Neural progenitor cell (in vitro differentiated cells): ENCODE measurements at places on chromosomes 6 and 20. TPM values are rescaled to one million over a fixed set of nuclear protein-coding genes. Genes with fewer than 3 reads are reported as not detected.

DNA sequence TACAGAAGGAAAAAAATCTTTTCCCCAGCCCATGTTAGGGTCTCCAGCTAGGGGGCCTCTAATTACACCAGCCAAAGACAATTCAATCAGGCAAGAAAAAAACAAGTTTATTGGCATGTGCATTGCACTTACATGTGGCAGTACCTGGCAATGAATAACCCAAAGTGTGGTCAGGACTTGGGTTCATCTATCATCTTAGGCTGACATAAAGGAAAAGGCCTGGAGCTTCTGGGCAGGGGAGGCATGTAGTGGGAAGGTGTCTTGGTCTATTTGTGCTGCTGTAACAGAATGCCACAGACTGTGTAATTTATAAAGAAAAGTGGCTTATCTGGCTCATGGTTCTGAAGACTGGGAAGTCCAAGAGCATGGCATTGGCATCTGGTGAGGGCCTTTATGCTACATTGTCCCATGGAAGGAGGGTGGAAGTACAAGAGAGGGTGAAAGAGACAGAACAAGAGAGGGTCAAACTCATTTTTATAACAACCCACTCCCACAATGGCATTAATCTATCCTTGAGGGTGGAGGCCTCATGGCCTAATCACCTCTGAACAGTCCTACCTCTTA is 4.4 kb upstream of the PYGB start:
- H3K4me3 ChIP-seq = no peak overlapping the region
- no peaks in the 10 kb centered on the region for H3K36me3 ChIP-seq
- no peak for DNase-seq
- H3K27ac ChIP-seq = no peak overlapping the region

DNA sequence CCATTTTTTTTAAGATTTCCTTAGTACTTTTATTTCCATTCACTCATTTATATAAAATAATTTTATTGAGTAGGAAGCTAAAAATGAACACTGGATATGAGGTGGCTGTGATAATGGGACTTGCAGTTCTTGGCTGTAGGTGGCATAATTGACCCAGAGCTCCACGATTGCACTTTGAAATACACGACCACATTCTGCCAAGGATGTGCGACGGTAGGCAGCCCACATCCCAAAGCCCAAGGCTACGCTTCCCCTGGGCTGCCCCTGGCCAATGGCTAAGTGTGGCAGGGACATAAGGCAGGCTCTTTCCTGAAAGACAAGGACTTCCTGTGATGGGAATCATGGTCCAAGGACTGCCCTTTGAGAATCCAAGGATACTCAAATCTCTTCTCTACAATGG is 43.7 kb upstream of the ADTRP start:
- no peak overlapping the region for H3K27ac ChIP-seq
- no peaks in the 10 kb centered on the region for H3K27me3 ChIP-seq
- H3K4me3 ChIP-seq = no peak overlapping the region
- H3K36me3 ChIP-seq = no peaks in the 10 kb centered on the region

DNA sequence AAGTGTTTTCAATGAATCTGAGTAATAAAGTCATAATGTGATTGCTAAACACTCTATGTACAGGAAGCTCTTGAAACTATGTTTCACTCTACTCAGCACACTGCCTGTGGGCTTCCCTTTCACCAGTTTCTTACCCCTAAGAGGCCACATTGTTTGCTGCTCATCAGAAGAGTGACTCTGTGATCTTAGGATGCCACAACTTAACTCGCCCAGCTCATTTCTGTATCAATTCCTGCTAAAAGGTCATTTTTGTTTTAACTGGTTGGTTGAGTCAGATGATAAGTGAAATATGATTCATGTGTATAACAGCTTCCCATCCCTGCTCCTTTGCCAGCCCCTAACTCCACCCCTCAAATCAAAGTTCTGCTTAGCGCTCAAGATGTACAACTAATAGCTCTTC is 9.8 kb upstream of the NDUFAF4 start:
- DNase-seq = no peak
- H3K27me3 ChIP-seq = no peaks in the 10 kb centered on the region
- no peak overlapping the region for H3K27ac ChIP-seq
- no peaks in the 10 kb centered on the region for H3K36me3 ChIP-seq
- no peaks in the 10 kb centered on the region for H3K4me1 ChIP-seq

The ME1 gene
- total RNA-seq = 2.0 and 2.8 TPM in 2 replicates

DNA sequence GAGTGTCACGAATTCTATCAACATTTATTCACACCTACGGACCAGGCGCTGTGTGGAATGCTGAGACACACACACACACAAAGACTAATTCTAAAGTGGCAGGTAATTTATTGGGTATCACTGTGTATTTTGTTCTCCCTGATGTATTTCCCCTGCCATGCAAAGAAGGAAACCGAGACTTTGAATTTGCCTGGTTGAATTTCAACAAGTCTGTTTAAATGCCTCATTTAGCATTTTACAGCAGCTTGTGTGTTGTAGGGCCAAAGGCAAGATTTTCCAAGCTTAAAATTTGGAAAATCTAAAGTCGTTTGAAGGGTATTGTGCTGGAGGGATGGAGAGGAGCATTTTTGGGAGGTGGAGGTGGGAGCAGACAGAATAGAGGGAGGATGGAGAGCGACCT is 274.4 kb upstream of the ZFP64 start:
- no peaks in the 10 kb centered on the region for H3K4me1 ChIP-seq
- no peak for DNase-seq
- H3K27me3 ChIP-seq = no peaks in the 10 kb centered on the region
- no peaks in the 10 kb centered on the region for H3K36me3 ChIP-seq
